Stimulated activated CD8-positive, alpha-beta memory T cell treated with anti-CD3 and anti-CD28 coated beads, Interleukin-2, amount 100 ng/mL, for 1 hour (primary cell): ENCODE measurements at places on chromosomes 5 and 9.

GRCh38 chr5:150297934-150298595 lies 4.6 kb downstream of the ARSI start:
- no peak for DNase-seq

GRCh38 chr5:91641730-91642350 lies 258.7 kb upstream of the ARRDC3 start:
- DNase-seq: no peak

DNA sequence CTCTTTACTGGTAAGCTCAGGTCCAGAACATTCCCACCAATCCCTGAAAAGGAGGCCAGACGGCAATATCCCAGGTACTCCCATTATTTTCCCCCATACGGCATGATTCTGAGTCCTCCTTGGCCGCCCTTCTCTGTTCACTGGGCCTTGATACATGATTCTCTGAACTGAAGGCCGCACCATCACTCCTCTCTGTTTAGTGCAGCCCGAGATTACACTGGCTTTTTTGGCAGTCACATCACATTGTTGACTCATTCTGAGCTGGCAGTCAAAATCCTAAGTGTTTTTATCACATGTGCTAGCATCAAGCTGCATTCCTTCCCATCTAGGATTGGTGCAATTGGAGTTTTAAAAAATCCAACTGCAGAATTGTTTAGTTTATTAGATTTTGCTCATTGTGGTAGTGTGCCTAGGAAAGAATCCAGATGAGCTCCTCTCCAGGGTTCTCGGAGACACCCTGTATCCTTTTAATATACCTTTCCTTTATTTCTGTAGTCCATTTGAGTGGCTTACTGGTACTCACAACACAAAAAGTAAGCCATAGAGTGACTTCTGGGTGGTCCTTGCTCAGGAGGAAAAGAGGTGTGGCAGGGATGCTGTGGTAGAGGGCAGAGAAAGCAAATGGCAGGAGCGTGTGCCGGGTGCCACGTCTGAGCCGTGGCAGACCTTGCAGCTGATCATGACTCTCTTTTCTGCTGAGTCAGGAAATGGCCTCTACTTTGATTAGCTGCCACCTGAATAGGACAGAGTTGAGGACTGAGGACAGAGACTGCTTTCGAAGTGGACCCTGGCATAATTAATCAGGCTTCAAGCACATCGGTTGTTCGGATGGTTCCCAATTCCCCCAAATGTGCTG lies 121.1 kb upstream of the IL12B start:
- no peak for DNase-seq

GRCh38 chr9:9963841-9964240 lies 649.0 kb downstream of the PTPRD start:
- DNase-seq: no peak

GRCh38 chr5:81216152-81216551 lies 17.0 kb upstream of the CKMT2 start:
- DNase-seq: no peak
